Right forelimb (tissue), 1 donor: ENCODE measurements at places on chromosomes 1 and 21.

DNA sequence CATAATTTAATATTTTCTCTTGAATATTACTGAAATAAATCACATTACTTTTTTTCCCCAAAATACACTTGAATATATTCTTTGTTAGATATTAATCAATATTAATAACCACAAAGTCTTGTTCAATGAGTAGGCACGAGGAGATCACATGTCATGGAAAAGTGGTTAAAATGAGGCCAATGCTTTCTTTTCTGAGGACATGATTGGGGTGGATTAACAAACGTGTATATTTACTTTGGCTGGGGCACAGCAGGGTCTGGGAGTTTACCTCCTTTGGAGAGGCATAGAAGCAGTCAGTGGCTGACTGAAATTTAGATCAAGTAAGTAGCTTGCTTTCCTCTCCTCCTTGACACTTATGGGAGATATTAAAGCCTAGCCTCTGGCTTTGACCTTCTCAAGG lies 664.3 kb upstream of the B3GALT2 start:
- no peak for DNase-seq

GRCh38 chr1:183724350-183725042 lies 71.4 kb upstream of the APOBEC4 start:
- no peak for DNase-seq

DNA sequence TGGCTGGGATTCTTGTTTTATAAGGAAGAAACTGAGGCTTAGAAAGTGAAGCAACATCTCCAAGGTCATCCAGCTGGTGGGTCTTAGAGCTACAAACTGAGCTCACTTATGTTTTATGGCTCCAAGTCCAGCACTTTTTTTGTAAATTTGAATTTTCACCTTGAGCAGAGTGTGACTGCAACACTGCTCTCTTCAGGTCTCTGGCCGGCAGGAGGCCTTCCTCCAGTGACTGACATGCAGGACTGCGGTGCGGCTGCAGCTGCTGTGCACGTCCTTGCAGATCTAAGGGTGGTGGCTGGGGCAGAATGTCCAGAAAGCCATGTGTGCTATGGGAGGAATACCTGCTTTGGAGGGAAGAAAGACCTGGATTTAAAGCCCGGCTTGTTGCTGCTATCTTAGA lies 284.2 kb upstream of the POU3F1 start:
- no peak for DNase-seq

GRCh38 chr21:33132054-33132453 lies 62.1 kb downstream of the OLIG1 start:
- DNase-seq = no peak

- no peak for DNase-seq
Observed at GRCh38 chr1:194503209-194503608, 1316.8 kb upstream of the B3GALT2 start.

GRCh38 chr1:3491291-3492246 lies 37.1 kb downstream of the ARHGEF16 start:
- DNase-seq = peak; percentile 89

DNA sequence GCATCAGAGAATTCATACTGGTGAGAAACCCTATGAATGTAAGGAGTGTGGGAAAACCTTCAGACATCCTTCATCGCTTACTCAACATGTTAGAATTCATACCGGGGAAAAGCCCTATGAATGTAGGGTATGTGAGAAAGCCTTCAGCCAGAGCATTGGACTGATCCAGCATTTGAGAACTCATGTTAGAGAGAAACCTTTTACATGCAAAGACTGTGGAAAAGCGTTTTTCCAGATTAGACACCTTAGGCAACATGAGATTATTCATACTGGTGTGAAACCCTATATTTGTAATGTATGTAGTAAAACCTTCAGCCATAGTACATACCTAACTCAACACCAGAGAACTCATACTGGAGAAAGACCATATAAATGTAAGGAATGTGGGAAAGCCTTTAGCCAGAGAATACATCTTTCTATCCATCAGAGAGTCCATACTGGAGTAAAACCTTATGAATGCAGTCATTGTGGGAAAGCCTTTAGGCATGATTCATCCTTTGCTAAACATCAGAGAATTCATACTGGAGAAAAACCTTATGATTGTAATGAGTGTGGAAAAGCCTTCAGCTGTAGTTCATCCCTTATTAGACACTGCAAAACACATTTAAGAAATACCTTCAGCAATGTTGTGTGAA lies 12.8 kb downstream of the ZFP69B start:
- DNase-seq = no peak

DNA sequence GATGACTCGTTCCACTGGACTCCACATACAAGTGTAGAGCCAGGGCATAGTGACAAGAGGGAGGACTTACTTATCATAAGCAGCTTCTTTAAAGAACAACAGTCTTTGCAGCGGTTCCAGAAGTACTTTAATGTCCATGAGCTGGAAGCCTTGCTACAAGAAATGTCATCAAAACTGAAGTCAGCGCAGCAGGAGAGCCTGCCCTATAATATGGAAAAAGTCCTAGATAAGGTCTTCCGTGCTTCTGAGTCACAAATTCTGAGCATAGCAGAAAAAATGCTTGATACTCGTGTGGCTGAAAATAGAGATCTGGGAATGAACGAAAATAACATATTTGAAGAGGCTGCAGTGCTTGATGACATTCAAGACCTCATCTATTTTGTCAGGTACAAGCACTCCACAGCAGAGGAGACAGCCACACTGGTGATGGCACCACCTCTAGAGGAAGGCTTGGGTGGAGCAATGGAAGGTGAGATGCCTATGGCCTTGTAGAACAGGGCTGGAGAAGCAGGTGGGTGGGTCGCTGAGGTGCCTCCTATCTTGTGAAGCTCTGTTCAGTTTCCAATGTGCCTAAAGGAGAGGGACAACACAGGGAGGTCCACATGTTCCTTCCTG lies 12.1 kb downstream of the MIA3 start:
- no peak for DNase-seq

DNA sequence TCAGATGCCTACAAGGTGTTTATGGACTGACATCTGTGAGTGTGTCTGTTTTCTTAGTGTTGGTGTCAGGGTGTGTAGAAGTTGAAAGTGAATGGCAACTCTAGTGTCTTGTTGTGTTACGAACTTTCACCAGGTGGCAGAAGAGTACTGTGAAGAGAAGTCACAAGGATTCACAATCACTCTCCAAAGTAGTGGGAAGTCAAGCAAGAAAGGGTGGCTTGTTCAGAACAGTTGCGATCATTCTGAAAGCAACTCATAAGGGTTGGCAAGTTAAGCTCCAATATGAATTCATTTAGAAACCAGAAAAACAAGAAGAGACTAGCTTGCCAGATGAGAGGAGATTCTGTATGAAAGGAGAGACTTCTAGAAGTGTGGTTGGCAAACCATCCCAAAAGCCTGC lies 86.1 kb downstream of the FASLG start:
- no peak for DNase-seq

DNA sequence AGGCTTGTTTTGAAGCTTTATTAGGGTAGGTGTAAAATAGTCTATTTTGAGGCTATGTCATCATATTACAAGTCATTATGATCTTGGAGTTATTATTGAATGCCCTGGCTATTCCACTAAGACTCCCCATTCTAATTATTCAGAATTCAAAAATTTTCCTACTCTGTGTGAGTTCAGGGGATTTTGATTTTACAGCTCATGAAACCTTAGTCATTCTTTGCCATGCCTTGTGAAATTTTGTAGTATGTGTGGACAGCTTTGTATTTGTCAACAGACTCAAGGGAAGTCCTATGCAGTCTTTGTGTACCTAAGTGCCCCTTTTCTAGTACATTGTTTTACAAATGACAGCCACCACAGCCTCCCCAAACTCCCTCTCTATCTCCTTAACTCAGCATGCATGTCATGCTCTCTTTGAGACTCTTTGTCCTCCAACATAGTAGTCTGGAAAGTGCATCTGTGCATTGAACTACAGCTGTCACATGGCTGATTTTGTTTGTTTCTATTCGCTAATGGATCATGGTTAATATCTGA lies 28.0 kb downstream of the CD1D start:
- no peak for DNase-seq

DNA sequence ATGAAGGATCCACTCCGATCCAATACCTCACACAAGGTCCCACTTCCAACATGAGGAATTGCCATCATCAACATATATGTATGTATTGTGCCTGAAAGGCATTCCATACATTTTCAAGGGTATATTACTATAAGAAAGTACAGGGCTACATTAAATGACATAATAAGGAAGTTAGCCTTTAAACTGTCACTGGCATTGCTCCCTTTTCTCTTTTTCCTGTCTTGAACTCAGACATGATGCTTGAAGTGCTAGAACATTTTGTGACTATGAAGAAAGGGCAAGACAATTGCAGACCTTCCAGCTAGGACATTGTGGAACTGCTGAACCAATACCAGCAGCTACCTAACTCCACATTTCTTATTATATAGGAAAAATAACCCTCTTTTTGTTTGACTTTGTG lies 2.9 kb upstream of the TSPAN2 start:
- no peak for DNase-seq

GRCh38 chr1:22500058-22500457 lies 48.4 kb downstream of the ZBTB40 start:
- no peak for DNase-seq

DNA sequence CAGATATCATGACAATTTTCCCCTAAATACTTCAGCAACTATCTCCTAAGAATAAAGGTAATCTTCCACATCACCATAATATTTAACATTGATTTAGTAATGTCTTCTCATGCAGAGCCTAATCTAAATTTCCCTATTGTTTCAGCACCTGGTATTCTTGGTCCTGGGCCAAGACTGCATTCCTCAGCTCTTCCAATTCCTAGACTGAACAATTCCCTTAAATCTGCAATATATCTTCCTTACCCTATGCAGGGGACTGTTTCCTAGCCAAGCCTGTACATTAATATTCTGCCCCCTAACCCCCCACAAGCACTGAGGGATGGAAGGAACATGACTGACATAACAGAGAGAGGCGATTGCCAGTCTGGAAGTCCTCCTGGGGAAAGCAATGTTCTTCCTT lies 28.7 kb upstream of the DISP1 start:
- DNase-seq = no peak

DNA sequence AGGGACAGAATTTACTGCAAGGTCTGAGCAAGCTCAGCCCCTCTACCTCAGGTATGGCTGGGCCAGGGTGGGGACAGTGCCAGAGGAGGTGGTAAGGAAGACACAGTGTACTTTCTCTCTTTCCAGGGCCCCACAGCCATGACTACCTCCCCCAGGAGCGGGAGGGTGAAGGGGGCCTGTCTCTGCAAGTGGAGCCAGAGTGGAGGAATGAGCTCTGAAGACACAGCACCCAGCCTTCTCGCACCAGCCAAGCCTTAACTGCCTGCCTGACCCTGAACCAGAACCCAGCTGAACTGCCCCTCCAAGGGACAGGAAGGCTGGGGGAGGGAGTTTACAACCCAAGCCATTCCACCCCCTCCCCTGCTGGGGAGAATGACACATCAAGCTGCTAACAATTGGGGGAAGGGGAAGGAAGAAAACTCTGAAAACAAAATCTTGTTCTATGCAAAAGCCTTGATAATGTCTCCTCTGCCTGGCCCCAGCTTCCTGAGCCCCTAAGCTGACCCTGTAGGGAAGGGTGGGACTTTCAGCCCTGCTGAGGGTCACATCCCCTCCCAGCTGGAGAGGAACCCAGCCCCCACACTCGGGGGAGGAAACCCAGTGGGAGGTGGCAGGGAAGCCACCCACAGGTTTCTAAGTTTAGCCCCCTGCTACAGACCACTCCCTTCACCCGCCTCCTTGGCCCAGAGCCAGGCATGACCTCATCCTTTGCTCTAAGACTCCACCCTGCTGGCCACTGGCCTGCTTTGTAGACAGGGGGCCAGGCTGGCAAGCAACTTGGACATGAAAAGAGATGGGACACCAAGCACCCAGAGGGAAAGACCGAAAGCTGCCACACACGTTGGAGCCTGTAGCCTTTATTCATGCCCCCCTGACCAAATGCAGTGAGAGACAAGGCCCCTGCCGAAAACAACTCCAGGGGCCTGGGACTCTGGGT lies 6.4 kb downstream of the RHOC start:
- DNase-seq = peak; percentile 96

DNA sequence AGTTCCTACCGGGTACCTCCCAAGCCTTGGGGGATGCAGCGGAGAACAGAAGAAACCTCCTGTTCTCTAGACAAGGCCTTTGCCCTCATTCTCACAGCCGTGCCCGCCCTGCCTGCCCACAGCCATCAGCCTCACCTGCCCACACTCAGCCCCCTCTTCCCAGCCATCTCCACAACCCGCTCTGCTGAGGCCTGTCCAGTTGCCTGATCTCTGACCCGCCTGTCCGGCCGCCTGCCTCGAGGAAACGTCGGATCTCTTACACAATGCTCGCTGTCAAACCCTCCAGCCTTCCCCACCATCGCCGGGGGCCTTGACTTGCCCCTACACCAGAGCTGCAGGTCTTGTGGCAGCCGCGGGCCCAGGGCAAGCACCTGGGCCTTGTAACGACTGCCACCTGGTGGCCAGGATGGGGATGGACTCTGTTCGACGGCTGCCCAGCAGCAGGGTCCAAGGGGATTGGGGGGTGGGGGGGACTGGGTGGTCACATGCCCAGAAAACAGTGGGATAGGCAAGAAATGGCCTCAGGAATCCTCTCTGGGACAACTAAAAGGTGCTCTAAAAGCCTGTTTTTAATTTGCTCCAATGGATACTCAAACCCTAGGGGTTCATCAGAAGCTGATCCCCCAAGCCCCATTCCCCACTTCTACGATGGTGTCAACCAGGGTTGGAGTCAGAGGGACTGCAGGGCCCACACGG lies 31.0 kb downstream of the SLC45A1 start:
- DNase-seq = peak; percentile 83

- DNase-seq = no peak
Observed at GRCh38 chr1:118995312-118996016, 7.3 kb upstream of the TBX15 start.

DNA sequence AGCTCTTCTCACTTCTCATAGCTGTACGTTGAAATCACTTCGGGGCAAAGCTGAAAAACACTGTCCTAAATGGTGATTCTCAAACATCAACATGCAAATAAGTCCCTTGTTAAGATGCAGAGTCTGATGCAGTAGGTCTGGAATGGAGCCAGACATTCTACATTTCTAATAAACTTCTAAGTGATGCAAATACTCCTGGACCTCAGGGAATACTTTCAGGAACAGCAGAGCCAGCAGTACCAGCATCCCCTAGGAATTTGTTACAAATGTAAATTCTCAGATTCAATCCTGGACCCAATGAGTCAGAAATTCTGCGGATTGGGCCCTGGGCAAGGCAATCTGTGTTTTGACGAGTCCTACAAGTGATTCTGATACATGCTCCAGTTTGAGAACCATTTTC lies 152.3 kb downstream of the PCNX2 start:
- DNase-seq = no peak

- no peak for DNase-seq
Observed at GRCh38 chr1:240306673-240307072, 215.0 kb downstream of the FMN2 start.

DNA sequence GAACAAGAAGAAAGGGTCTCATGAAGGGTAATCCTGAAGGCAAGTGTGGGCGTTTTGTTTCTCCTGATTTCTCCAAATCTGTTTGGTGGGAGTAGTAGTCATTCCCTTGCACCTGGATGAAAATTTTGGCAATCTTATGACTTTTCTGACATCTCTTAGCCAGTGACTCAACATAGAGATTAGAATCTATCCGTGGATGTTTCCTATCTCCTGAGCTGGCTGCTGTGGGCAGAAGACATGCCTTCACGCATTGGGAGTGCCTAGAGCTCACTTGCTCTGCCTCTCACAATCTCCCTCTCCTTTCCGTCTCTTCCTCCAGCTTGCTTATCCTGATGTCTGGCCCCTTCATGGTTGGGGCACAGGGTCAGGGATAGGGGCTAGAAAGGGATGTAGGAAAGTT lies 174.2 kb upstream of the NFIA start:
- DNase-seq = no peak
